ENCODE measurements at places on chromosomes 6 and 20.

- no peak for DNase-seq
These were observed 1.6 kb downstream of the PPP1R16B start for GRCh38 chr20:38806855-38807655.

GRCh38 chr6:135043364-135043763 lies 11.3 kb downstream of the HBS1L start:
- DNase-seq: no peak

DNA sequence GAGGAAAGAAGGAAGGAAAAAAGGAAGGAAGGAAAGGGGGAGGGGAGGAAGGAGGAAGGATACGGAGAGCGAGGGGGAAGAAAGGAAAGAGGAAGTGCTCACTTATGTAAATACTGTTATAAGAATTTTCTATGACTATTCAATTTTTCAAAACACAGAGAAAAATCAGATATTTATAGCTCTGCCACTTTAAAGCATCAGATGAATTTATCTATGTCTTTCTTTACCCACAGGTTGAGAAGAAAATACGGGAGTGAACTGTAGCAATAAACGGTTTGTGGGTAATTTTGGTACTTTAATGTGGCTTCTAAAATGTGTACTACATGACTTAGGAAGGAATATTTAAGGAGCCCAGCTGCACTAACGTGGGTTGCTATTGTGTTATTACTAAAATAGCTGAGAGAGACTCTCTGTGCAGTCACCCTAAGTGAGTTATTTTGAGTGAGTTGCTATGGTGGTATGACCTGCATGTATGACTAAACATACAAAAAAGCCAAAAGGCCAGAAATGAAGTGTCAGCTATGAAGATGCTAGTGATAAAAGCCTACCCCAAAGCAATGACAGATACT lies 225.5 kb downstream of the SOD2 start:
- DNase-seq: no peak

DNA sequence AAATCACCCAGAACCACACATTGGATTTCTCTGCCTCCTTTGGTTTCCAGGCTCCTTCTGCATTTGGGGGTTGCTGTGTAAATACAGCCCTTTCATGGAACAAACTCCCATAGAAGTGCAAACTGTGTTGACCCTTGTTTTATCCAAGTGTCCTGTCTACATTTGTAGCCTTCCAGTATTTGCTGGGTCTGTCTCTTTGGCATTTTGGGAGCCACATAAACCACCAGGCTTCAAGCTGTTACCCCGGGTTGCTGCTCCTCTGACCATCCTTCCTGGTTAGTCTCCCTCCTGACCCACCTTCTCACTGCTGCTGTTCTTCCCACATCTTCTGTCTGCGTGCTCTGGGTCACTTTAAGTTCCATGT lies 7.6 kb upstream of the MTHFD1L start:
- no peak for DNase-seq
